Activated B cell treated with CpG ODN at 0.5 μM for 24 hours (primary cell): ENCODE measurements at places on chromosomes 2 and 18.

GRCh38 chr2:113755835-113756354 is 547 bp downstream of the SLC35F5 start:
- no peak for DNase-seq
- peak overlapping the region; percentile 88 for H3K4me3 ChIP-seq
- H3K27me3 ChIP-seq, result no peaks in the 10 kb centered on the region

DNA sequence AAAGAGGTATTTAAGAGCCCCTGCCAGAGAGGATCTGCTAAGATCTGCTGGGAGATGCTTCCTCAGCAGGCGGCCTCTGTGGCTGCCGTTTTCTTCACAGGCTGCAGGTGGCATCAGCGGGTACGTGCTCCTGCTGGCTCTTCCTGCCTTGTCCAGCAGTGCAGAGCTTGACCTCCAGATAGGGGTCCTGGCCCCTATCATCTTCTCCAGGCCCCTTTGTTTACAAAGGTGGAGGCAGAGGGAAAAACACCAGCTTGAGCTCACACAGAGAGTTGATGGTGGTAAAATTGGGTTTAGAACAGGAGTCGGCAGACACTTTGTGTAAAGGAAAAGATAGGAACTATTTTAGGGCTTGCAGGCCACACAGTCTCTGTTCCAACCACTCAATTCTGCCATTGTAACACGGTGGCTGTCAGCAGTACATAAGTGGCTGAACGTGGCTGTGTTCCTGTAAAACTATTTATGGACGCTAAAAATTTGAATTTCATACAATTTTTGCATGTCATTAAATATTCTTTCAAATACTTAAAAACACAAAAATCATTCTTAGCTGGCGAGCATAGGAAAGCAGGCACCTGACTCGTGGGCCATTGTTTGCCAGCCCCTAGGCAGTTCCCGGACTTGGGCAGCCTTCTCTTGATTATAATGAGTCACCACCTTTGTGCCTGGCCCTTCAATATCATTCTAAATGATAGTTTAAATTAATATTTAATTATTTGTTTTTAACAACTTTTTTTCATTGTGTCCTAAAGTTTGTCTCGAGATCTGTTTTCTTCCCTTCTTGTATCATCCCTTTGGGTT is 98.2 kb upstream of the B3GNT7 start:
- peak overlapping the region; percentile 47 for H3K27ac ChIP-seq
- H3K4me1 ChIP-seq, result peaks cover 57% of the 10 kb centered on the region
- no peak overlapping the region for H3K4me3 ChIP-seq
- DNase-seq, result peak; percentile 40
- no peaks in the 10 kb centered on the region for H3K36me3 ChIP-seq

GRCh38 chr2:44098891-44099290 is 69.8 kb upstream of the PPM1B start:
- H3K27me3 ChIP-seq, result no peaks in the 10 kb centered on the region
- peaks cover 6% of the 10 kb centered on the region for H3K4me1 ChIP-seq
- H3K4me3 ChIP-seq, result no peak overlapping the region
- DNase-seq, result no peak

GRCh38 chr2:149161481-149162225 is 123.2 kb downstream of the LYPD6B start:
- peaks cover 15% of the 10 kb centered on the region for H3K4me1 ChIP-seq
- no peak overlapping the region for H3K4me3 ChIP-seq
- H3K27me3 ChIP-seq, result peaks cover 28% of the 10 kb centered on the region
- H3K36me3 ChIP-seq, result no peaks in the 10 kb centered on the region

GRCh38 chr2:233882353-233882752 is 14.2 kb upstream of the MSL3B start:
- peaks cover 43% of the 10 kb centered on the region for H3K27me3 ChIP-seq
- no peak overlapping the region for H3K27ac ChIP-seq
- peaks cover 4% of the 10 kb centered on the region for H3K36me3 ChIP-seq
- H3K4me3 ChIP-seq, result no peak overlapping the region
- no peaks in the 10 kb centered on the region for H3K4me1 ChIP-seq
- no peak for DNase-seq

DNA sequence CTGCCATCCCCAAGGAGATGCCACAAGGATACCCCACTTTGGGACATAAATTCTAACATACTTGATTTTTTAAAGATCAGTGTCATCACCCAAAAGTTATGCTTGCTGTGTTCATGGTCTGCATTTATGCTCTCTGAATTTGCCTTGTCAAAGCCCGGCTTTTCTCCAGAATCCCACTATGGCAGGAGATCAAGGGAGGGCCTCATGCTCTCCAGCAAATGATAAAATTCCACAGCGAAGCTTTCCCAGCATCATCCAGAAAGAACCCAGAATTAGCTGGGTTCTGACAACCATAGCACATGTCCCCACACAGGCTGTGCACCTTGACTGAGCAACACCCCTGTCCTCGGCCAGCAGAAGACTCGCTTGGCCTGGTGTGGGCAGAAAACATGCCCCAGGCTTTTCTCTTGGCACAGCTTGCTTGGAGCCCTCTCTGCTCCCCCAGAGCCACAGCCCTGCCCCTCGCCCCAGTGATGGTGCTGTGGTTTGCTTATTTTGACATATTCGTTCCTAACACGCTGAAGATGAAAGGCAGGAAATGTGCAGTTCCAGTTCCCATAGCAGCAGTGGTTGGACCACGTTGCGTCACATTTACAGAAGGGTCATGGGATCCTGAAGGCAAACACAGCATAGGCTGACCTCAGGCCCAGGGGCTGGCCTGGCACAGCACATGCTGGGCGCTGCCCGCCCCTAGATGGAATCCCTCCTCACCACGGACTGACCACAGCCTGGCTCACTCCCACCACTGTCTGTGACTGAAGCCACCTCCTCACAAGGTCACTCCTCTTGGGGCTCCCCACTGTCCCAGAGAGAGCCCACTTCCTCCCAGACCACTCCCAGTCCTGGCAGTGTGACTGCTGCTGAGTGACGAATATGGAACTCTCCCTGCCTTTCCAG is 14.1 kb upstream of the CHRNA1 start:
- DNase-seq, result no peak
- H3K27ac ChIP-seq, result no peak overlapping the region
- peaks cover 7% of the 10 kb centered on the region for H3K4me1 ChIP-seq
- H3K4me3 ChIP-seq, result no peak overlapping the region
- H3K36me3 ChIP-seq, result no peaks in the 10 kb centered on the region

GRCh38 chr2:98027538-98027937 is 31.8 kb upstream of the TMEM131 start:
- peak overlapping the region; percentile 80 for H3K4me3 ChIP-seq
- peaks cover 62% of the 10 kb centered on the region for H3K4me1 ChIP-seq
- no peaks in the 10 kb centered on the region for H3K27me3 ChIP-seq

- H3K27ac ChIP-seq, result no peak overlapping the region
- no peak overlapping the region for H3K4me3 ChIP-seq
- DNase-seq, result no peak
- H3K27me3 ChIP-seq, result peaks cover 4% of the 10 kb centered on the region
These were observed 166.9 kb downstream of the VWC2L start for GRCh38 chr2:214577769-214578168.

GRCh38 chr2:155157065-155157464 is 458.6 kb downstream of the KCNJ3 start:
- H3K27ac ChIP-seq, result no peak overlapping the region
- H3K27me3 ChIP-seq, result no peaks in the 10 kb centered on the region
- no peaks in the 10 kb centered on the region for H3K36me3 ChIP-seq
- DNase-seq, result no peak

GRCh38 chr18:62027914-62028520 is 135.2 kb upstream of the RNF152 start:
- H3K4me1 ChIP-seq, result no peaks in the 10 kb centered on the region
- H3K27ac ChIP-seq, result no peak overlapping the region
- DNase-seq, result no peak
- H3K4me3 ChIP-seq, result no peak overlapping the region

- H3K27ac ChIP-seq, result no peak overlapping the region
- H3K4me1 ChIP-seq, result peaks cover 49% of the 10 kb centered on the region
- peak; percentile 24 for DNase-seq
These were observed 8.5 kb downstream of the OTX1 start for GRCh38 chr2:63058921-63059792.

GRCh38 chr2:231932711-231932970 is 6.4 kb upstream of the NPPC start:
- H3K36me3 ChIP-seq, result no peaks in the 10 kb centered on the region
- no peak overlapping the region for H3K4me3 ChIP-seq
- no peak overlapping the region for H3K27ac ChIP-seq

- H3K36me3 ChIP-seq, result no peaks in the 10 kb centered on the region
- H3K27me3 ChIP-seq, result peaks cover 16% of the 10 kb centered on the region
- no peaks in the 10 kb centered on the region for H3K4me1 ChIP-seq
- no peak overlapping the region for H3K4me3 ChIP-seq
These were observed 24.8 kb upstream of the LMAN1 start for GRCh38 chr18:59383851-59384250.

- H3K4me1 ChIP-seq, result no peaks in the 10 kb centered on the region
- no peak overlapping the region for H3K4me3 ChIP-seq
- H3K27ac ChIP-seq, result no peak overlapping the region
- H3K27me3 ChIP-seq, result peaks cover 21% of the 10 kb centered on the region
- H3K36me3 ChIP-seq, result no peaks in the 10 kb centered on the region
These were observed 16.8 kb downstream of the SERPINB10 start for GRCh38 chr18:63924551-63924950.

GRCh38 chr2:70921839-70922234 is 13.9 kb upstream of the ATP6V1B1 start:
- H3K4me3 ChIP-seq, result no peak overlapping the region
- H3K27ac ChIP-seq, result no peak overlapping the region
- peaks cover 29% of the 10 kb centered on the region for H3K27me3 ChIP-seq
- no peaks in the 10 kb centered on the region for H3K4me1 ChIP-seq
- DNase-seq, result no peak

DNA sequence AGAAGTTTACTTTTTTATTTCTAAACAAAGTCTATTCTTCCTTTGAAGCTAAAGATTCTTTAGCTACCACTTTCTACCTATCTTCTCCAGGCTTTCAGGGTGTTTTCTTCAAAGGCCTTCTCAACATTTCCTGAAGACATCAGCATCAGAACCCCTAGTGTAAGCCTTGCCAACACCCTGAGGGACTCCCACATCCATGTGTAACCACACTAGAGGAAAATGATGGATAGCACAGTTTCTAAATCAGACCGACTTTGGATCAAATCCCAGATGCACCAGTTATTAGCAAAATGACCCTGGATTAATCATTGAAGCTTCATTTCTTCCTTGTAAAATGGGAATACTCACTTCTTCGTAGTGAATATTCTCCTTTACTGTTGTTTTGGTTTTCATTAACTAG is 4.7 kb upstream of the TTN start:
- peaks cover 3% of the 10 kb centered on the region for H3K36me3 ChIP-seq
- no peak overlapping the region for H3K4me3 ChIP-seq
- H3K27me3 ChIP-seq, result no peaks in the 10 kb centered on the region

DNA sequence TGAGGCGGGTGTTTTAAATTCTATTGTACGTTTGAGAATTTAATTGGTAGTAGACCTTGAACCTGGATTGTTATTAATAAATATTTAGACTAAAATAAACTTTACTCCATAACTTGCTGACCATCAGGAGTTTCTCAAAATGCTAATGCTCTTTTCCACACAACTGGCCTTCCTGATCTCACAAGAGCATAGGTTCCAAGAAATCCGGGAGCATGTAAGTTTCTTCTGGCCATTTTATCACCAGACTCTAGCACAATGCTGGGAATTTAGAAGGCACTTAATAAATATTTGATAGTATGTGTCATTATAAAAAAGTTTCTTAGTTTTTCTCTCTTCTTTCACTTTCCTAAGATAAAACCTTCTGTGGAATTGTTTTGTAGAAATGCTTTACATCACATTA is 2047.1 kb downstream of the SUCLG1 start:
- H3K27me3 ChIP-seq, result no peaks in the 10 kb centered on the region
- H3K4me3 ChIP-seq, result no peak overlapping the region
- H3K36me3 ChIP-seq, result no peaks in the 10 kb centered on the region
- H3K27ac ChIP-seq, result no peak overlapping the region

DNA sequence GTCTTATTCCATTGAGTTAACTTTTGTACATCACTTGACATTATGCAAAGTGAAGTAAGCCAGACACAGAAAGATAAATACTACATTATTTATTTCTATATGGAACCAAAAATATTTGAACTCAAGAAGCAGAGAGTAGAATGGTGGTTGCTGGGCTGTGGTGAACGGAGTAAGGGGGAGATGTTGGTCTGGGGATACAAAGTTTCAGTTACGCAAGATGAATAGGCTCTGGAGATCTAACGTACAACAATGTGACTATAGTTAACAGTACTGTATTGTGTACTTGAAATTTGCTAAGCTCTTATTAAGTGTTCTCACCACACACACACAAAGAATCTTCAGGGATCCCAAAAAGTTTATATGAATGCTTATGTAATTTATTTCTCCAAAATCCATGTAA is 124.8 kb upstream of the VWC2L start:
- H3K36me3 ChIP-seq, result no peaks in the 10 kb centered on the region
- no peaks in the 10 kb centered on the region for H3K27me3 ChIP-seq
- H3K27ac ChIP-seq, result no peak overlapping the region
- H3K4me1 ChIP-seq, result no peaks in the 10 kb centered on the region

GRCh38 chr2:145323512-145323911 is 803.6 kb upstream of the ZEB2 start:
- H3K4me3 ChIP-seq, result no peak overlapping the region

GRCh38 chr2:27980242-27980641 is 89.7 kb downstream of the BABAM2 start:
- H3K4me1 ChIP-seq, result peaks cover 11% of the 10 kb centered on the region
- no peak overlapping the region for H3K27ac ChIP-seq
- peaks cover 4% of the 10 kb centered on the region for H3K36me3 ChIP-seq
- DNase-seq, result no peak
- no peak overlapping the region for H3K4me3 ChIP-seq
- no peaks in the 10 kb centered on the region for H3K27me3 ChIP-seq

DNA sequence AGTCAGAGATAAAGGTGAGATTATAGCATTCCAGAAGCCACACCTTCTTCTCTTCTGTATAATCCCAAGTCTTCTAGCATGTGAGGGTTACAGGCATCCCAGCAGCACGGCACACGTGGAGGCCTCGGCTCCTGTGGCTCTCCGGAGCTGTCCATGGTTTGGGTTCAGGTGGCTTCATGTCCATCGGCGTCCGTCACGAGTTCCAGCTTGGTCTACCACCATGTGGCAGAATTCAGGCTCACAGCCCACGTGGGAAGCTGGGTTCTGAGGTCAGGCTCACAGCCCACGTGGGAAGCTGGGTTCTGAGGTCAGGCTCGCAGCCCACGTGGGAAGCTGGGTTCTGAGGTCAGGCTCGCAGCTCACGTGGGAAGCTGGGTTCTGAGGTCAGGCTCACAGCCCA is 378.3 kb upstream of the SALL3 start:
- DNase-seq, result no peak
- H3K27ac ChIP-seq, result no peak overlapping the region
- no peaks in the 10 kb centered on the region for H3K4me1 ChIP-seq
- no peak overlapping the region for H3K4me3 ChIP-seq

DNA sequence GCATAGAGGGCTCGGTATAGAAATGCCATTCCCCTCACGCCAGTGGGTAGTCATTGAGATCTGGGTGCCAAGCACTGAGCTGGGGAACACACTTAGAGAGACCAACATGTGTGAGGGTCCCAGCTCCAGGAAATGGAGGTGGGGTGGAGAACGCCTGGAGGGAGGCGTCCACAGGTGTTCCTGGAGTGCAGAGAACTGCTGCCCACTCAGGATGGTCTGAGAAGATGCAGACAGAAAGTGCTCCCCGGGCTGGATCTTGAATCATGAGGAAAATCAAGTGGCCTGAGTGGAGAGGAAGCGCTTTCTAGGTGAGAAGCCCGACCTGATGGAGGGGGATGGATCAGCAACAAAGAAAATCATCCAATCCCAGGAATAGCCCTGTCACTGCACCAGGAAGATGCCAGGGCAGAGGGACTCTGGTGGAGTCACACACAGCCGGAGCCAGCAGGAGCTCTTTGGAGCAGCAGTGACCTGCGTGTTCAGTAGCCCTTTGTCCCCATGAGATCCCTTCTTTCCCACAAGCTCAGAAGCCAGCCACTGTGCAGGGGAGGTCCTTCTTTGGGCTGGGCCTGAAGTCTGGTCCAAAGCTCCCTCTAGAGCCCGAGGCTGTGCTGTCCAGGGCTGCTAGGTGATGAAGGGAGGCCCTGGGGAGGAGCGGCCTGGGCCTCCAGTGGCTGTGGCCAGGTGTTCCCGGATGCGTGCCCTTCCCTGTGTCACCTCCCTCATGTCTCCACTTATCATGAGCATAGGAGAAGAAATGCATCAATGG is 112.3 kb downstream of the RNF144A start:
- H3K4me1 ChIP-seq, result no peaks in the 10 kb centered on the region
